Ovary (tissue), 10 donors: ENCODE measurements at places on chromosomes 7 and 10. TPM values are rescaled to one million over a fixed set of nuclear protein-coding genes. Genes with fewer than 3 reads are reported as not detected.
A peak's percentile ranks its signal among the peaks of the same experiment; 100 is the strongest.

Gene FFAR4
- total RNA-seq: not detected

Gene MRPL43
- 71.4 TPM for total RNA-seq

Gene VIPR2
- 18.0 TPM for total RNA-seq

Gene CCDC3
- total RNA-seq: 14.3 TPM

Gene SPDYE6
- total RNA-seq: not detected

Gene CLRN3
- not detected for total RNA-seq

- no peak for DNase-seq
Measured at GRCh38 chr10:3978761-3979160, 193.8 kb upstream of the KLF6 start.

GRCh38 chr10:71357792-71358265 lies 38.8 kb downstream of the SLC29A3 start:
- peak; percentile 60 for DNase-seq

DNA sequence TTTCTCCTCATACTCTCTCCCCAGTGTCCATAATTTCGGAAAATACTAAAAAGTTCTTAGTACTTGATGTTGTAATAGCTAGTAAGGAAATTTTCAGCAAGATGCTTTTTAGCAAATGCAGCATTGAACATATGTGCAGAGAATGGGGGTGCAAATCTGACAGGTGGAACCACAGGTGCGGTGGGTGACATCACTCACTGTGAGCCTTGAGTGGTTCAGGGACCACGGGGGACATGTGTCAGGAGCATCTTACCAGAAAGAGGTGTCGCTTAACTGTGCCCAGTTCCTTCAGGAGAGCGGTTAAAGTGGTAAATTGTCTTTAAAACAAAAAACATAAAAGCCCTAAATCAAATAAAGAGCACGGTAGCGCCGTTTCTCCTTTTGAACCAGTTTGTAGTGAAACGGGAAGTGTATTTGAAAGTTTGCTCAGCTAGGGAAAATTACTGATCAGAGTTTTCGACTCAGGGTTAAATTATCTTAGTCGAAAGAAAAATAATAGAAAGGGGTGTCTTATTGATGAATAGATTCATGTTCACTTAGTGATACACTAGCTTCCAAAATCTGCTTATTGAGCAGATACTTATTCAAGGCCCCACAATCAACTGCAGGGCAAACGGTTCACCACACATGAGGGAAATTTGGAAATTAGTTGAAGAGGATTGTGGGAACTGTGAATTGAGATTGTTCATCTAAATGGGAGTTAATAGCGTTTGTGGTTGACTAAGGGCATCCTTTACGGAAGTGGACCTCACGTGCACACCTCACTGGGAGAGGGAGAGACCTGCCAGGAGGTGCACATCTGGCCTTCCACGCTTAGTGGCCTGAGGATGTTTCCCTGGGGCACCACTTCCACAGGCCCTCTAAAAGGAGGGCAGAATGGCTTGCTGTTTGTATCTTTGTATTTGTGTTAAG lies 12.7 kb downstream of the CUL1 start:
- DNase-seq: no peak

GRCh38 chr7:30411173-30411572 lies 67.4 kb downstream of the NOD1 start:
- DNase-seq: no peak

DNA sequence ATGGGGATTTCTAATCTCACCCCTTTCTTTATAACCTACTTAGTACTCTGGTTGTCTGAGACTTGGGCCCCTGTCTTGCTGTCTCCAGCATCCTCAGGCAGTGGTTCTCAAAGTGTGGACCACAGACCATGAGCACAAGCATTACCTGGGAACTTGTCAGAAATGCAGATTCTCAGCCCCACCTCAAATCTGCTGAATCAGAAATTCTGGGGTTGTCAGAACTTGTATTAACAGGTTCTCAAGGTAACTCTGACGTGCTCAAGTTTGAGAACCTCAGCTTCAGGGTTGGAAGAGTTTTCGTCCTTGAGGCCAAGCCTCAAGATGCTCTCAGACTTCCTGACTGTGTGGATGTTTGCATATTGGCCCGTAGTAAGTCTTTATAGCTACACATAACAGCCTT lies 97.4 kb downstream of the REEP3 start:
- DNase-seq: no peak

DNA sequence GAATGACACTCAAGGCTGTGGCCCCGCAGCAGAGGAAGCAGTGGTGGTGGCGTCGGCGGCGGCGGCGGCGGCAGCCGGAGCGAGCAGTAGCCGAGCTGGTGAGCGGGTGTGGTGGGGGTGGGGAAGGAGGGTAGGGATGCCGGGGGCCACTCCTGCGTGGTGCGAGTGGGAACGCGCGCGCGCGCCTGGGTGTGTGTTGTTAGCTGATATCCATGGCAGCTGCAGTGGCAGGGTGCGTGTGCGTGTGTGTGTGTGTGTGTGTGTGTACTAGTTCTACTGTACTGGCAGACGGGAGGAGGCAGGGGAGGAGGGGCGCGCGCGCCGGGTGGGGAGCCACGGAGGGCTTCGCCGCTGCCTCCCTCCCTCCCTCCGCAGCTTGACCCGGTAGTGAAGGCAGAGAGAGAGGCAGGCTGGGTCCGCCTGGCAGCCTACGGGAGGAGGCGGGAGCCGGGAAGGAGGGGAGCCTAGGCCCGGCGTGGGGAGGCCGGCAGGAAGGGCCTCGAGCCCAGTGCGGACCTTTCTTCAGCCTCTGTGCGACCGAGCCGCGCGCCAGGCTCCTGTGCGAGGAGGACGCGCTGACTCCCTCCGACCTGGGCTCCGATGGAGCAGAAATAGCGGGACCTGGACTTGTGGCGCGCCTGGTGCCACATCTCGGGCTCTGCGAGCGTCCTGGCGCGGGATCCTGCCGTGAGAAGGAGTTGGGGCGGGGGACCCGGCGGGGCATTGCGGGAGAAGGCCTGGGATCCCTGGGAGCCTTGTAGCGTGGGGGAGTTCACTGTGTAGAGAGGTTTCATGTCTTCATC lies at the start of gene MAGI2:
Gene MAGI2 (minus strand): TSS at position 110 of the 803 bp plus-strand sequence. CDS start 347 bp downstream, outside the sequence.
- peak; percentile 92 for DNase-seq

DNA sequence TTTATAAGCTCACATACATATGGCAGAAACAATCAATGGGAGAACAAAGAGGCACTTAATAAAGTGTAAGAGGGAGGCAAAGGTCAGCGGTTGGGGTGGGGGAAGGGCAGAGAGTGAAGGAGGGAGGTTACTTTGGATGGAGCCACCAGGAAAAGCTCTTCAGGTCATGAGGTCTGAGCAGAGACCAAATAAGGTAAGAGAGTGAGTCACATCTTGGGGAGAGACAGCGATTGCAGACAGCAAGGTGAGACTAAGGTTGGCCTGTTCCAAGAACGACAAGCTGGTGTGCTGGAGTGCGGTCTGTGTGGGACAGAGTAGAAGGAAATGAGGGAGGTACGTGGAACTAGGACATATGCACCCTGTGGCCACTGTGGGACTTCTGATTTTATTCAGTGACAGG lies 74.3 kb upstream of the TOMM7 start:
- DNase-seq: no peak

- no peak for DNase-seq
Measured at GRCh38 chr7:158094671-158095226, 492.9 kb downstream of the PTPRN2 start.

- no peak for DNase-seq
Measured at GRCh38 chr10:84683980-84684740, 355.8 kb downstream of the CCSER2 start.

DNA sequence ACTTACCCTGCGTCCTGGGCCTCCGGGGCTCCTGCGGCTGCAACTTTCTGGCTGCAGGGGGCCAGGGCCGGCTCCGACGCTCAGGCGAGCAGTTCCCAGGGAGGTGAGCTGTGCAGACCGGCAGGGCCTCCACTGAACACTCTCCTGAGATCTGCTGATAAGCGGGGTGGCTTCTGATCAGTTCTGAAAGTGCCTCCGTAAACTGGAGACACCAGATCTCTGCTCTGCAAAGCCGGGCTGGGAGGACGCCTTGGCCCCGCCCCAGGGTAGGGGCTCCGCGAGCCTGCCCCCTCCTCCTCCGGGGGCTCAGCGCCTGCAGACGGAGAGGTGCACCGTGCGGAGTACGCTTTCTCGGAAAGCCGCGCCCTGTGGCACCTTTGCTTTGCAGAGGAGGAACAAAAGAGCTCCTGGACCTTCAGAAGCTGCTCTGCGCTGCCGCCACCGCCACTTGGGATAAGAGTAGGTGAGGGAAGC lies 141.3 kb upstream of the VKORC1L1 start:
- DNase-seq: no peak

DNA sequence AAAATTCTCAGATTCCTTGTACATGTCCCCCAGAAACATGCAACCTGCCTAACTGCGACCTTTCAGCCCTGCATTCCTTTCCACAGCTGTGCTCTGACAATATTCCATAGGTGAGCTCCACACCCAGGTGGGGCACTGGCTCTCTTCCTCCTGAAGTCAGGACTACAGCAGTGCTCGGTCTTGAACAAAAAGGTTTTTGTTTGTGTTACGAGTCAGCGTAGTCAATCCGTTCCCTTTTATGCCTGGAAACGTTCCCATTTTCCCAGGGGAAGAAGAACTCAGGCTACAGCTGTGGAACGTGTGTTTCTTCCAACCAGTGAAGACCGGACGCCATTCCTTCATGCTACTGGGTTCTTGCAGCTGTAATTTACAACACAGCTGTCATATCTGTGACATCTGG lies 52.4 kb upstream of the PFKP start:
- no peak for DNase-seq

DNA sequence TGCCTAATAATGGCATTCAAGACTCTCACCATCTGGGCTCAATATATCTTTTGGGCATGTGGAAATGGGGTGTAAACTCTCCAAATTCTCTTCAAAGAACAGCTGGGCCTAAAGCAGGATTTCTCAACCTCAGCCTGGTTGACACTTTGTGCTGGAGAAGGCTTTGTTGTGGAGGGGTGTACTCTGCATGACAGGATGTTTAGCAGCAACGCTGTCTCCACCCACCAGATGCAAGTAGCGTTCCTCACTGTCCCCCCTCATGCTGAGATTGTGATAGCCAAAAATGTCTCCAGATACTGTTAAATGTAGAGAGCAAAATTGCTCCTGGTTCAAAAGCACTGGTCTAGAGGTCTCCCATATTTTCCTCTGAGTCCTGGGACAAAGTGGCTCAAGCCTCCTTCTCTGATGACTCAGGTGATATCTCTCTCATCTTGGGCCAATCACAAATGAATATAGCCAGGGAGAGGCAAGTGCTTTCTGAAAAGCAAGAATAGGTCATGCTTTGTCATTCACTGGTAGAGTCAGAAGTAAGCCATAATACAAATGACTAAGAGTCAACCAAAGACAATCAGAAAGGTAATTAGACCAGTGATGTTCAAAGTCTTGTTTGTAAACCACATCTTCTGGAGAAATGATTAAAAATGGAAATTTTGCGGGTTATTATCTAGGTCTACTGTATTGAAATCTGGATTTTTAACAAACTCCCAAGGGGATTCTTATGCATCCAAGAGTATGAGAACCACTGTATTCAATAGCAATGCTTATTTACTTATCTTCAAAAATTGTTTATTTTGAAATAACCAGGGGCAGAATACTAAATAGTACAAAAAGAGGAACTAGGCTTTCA lies 330.8 kb downstream of the PTEN start:
- DNase-seq: no peak

DNA sequence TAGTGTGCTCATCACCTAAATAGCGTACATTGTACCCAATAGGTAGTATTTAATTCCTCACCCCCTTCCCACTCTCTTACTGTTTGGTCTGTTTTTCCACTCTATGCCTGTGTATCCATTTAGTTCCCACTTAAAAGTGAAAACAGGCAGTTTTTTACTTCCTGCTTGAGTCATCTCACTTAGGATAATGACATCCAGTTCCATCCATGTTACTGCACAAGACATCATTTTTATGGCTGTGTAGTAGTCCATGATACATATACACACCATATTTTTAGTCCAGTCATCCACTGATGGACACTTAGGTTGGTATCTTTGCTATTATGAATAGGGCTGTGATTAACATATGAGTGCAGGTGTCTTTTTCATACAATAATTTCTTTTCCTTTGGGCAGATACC lies 10.1 kb downstream of the STK17A start:
- no peak for DNase-seq

GRCh38 chr10:132555648-132556575 lies 18.3 kb downstream of the INPP5A start:
- no peak for DNase-seq

GRCh38 chr7:151003572-151003971 lies 12.8 kb downstream of the NOS3 start:
- no peak for DNase-seq

- no peak for DNase-seq
Measured at GRCh38 chr10:43055217-43055616, 21.7 kb upstream of the RET start.

DNA sequence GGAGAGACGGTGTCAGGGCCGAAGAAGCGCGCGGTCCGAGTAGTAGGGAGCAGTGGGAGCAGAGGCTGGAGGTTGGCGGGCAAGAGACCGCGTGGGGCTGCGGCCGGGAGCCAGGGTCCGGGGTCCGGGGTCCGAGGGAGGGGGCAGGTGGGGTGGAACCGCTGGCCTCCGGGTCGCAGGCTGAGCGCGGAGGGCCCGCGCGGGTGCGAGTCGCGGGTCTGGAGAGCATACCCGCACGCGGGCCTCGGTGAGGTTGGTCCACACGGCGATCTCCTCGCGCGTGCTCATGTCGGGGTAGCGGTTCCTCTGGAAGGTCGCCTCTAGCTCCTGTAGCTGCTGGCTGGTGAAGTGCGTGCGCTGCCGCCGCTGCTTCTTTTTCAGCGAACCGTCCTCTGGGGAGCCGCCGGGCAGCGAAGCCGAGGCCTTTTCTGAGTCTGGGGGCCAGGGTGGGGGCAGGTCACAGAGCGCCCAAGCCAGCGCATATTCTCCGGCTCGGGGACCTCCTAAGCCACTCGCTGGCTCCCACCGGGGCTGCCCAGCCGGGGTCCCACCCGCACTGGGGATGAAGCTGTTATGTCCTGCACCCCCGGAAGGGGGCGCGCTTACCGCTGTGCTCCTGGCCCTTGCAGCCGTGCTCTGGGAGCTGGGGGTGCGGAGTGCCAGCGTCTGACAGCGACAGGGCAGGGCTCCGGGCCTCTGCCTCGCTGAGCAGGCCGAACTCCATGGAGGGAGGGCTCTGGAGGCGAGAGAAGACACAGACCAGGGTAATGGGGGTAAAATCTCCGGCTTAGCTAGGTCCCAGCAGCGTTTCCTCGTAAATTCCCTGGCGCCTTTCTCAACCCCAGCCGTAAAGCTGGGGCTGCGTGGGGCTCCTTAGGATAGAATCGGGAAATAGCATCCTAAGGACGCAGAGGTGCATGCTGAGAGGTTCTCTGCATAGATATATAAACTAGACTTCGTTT lies 5.5 kb downstream of the ELOVL3 start:
- DNase-seq: no peak

GRCh38 chr7:157969995-157970394 lies 617.6 kb downstream of the PTPRN2 start:
- DNase-seq: no peak

DNA sequence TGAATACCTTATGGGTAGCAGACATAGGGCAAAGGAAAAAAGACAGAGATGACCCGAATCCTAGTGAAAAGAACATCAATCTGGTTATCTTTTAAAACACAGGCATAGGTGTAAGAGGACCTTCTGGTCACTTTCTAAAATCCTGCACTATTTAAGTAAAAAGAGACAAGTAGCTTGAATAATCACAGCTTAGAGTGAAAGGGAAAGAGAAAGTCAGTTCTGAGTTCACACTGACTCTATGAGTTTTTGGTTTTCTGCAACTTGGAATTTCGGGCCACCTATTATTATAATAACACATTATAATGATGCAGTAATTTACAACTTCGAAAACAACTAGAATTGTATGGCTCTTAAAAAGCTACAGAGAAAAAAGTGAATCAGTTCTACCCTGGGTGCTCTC lies 247.8 kb downstream of the DOCK4 start:
- no peak for DNase-seq

- DNase-seq: no peak
Measured at GRCh38 chr7:135645296-135645904, 16.9 kb upstream of the STMP1 start.
